ENCODE measurements at places on chromosomes 16 and 17. TPM values are rescaled to one million over a fixed set of nuclear protein-coding genes. Genes with fewer than 3 reads are reported as not detected.

OR4D1 gene
- total RNA-seq: 0.03 TPM

ACSF3 gene
- total RNA-seq: 18.5 TPM

MTSS2 gene
- 32.0 TPM for total RNA-seq

UMOD gene
- total RNA-seq: not detected

NPIPB4 gene
- 23.2 TPM for total RNA-seq

RDM1 gene
- 2.6 TPM for total RNA-seq

VPS25 gene
- 126 TPM for total RNA-seq

ENPP7 gene
- total RNA-seq: not detected

CRISPLD2 gene
- total RNA-seq: 2.6 TPM

KRT36 gene
- not detected for total RNA-seq

MT1G gene
- not detected for total RNA-seq

SENP3 gene
- 102 TPM for total RNA-seq

ATP2A3 gene
- 3.6 TPM for total RNA-seq

SHBG gene
- 0.69 TPM for total RNA-seq

GUCY2D gene
- not detected for total RNA-seq

All from A549 treated with CpdA at 1 μM for 4 hours (cell line).